ENCODE measurements at places on chromosomes 13 and 19.

- peak; percentile 73 for DNase-seq
Measured at GRCh38 chr19:2602391-2603181, 99.9 kb downstream of the GNG7 start.

- no peak for DNase-seq
Measured at GRCh38 chr19:1374250-1374577, 9.5 kb upstream of the NDUFS7 start.

- no peak for DNase-seq
Measured at GRCh38 chr19:35069696-35070095, 28.2 kb downstream of the HPN start.

- peak; percentile 37 for DNase-seq
Measured at GRCh38 chr13:46101484-46102254, 3.2 kb downstream of the CPB2 start.

DNA sequence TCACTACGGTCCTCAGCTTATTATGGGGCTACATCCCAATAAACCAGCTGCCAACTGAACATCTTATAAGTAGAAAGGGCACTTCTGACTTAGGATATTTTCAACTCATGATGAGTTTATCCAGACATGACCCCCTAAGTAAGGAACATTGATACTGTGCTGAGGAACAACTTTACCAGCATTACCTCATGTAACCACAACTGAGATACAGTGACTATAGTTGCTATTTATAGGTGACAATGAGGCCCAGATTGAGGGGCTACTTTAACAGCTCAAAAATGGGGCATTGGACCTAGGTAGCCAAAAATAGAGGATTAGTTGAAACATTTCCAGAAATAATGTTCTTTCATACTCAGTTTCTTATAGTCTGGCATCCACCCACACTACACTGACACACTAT, 26.8 kb downstream of the SKA3 start:
- DNase-seq, result no peak

DNA sequence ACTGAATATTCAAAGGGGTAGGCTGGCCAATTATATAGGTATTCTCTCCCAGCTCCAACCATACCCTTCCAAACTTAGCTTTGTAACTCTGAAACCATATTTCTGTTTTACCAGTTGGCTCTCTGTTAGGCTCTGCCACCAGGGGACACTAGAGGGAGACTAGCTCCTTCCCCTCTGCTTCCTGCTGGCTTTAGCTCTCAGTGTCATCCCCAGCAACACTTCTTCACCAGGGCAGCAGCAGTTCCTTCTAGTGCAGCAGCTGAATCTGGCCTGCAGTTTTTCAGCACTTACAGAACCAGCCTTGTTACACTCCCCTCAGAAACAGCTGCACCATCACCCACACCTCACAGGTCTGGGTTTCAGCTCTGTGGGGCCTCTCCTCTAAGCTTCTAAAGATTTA, 51.0 kb upstream of the DOCK9 start:
- DNase-seq, result no peak

- no peak for DNase-seq
Measured at GRCh38 chr19:19269952-19270694, 3.0 kb downstream of the TM6SF2 start.

GRCh38 chr19:54451997-54452396, 3.0 kb downstream of the LENG8 start:
- DNase-seq, result no peak

DNA sequence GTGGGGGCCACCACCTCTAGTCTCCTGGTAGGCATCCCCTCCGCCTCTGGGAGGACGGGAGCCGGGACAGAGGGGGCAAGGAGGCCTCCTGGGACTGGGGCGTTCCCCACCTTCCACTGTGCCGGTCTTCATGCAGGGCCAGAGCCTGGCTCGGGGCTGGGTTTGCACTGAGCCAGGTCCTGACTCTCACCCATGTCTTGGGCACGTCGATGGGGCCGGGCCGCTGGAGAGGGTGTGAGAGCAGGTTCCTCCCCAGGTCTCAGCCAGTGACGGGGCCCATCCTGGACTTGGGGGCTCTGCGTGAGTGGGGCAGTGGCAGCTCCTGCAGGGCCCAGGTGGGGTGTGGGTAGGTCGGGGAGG, 26.6 kb downstream of the ATP11A start:
- no peak for DNase-seq

DNA sequence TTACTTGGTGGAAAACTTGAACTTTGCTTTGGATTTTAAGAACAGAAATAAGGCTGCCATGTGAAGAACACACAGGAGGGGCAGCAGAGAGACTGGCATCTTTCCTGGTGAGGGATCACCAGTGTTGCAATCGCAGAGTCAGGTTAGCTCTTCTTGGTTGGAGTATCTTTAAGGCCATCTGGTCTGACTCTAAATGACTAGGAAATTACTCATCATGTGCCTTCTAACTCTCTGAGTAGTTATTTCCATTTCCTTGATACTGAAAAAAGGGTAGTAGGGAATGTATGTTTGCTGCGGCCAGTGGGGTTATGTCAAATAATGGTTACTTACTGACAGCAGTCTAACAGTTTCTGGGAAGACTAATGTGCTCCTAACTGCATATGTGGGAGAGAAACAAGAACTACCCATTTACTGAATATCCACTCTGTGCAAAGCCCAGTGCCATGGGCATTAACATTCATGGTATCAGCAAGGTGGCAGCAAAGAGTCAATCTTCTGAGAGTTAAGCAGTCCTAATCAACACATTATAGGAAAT, 122.1 kb downstream of the COG6 start:
- DNase-seq, result peak; percentile 89

GRCh38 chr13:42968906-42969305, 23.1 kb downstream of the EPSTI1 start:
- no peak for DNase-seq

- no peak for DNase-seq
Measured at GRCh38 chr13:45280011-45280410, 61.0 kb downstream of the TPT1 start.

GRCh38 chr13:48551329-48551728, 18.4 kb upstream of the RCBTB2 start:
- DNase-seq, result no peak

GRCh38 chr13:110699148-110700145, 6.5 kb downstream of the CARS2 start:
- DNase-seq, result no peak

DNA sequence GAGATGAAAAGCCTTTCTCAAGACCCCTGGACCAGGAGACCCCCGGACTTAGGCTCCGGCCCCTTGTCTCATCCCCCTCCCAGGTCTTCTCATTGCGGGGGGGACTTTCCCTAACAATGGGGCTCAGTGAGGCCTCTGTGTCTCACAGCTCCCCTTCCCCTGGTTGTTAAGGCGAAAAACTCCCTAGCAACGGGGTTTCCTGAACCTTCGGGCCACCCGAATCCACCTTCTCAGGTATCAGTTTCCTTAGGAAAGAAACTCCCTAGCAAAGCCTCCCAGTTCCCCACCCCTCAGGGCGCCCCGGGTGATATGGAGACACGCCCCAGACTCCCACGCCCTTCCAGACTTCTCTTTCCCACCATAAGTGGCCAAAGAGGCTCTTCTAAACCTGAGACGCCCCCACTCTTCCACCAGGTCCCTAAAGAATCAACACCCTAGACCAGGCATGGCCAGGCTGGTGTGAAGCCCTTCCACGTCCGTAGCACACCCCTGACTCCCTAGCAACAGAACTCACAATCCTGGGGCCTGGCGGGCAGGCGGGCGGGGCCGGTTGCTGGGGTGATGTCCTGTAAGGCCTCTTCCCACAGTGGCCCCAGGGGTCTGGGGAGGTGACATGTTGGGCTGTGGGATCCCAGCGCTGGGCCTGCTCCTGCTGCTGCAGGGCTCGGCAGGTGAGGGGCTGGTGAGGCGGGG, at the start of gene TMEM190:
TSS of gene TMEM190 (plus strand) at position 586 of the 693 bp plus-strand sequence. CDS start at position 614, 28 bp downstream.
- no peak for DNase-seq

- no peak for DNase-seq
Measured at GRCh38 chr13:43003729-43004128, 11.7 kb upstream of the EPSTI1 start.

- no peak for DNase-seq
Measured at GRCh38 chr19:45972081-45972946, 1.4 kb downstream of the NOVA2 start.

DNA sequence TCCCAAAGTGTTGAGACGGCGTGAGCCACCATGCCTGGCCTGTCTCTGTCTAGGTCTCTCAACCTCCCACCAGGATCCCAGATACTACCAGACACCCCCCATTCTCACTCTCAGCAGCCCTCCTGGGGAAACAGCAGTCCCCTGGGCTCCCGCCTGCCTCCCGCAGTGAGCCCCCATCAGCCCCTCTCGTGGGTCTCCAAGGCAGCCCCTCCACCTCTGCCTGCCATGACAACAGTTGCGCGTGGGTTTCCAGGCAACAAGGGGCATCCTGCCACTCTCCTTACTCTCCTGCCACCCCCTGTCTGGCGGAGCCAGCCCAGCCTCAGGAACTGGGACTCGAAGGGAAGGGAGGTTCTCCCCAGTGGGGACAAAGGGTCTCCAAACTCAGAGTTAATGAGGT, 5.2 kb downstream of the LRRC4B start:
- DNase-seq, result no peak

GRCh38 chr13:44396701-44397580, 23.3 kb downstream of the SERP2 start:
- no peak for DNase-seq

DNA sequence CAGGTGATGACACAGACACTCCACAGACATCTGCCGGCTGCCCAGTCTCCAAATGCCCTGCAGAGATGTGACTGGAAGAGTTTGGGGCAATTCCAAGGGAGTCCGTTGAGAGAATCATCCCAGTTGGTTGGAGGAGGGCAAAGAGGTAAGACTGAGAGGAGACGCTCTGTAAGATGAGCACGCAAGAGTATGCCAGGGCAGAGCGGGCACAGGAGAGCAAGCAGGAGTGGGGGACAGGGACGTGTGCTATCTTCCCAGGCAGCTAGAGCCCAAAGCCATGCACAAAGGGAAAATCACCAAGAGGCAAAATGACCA, 156.3 kb upstream of the TSHZ3 start:
- no peak for DNase-seq

- DNase-seq, result peak; percentile 61
Measured at GRCh38 chr19:58279042-58279924, 528 bp downstream of the ZNF8 start.

GRCh38 chr13:70841240-70842061, 733.2 kb upstream of the KLHL1 start:
- no peak for DNase-seq

DNA sequence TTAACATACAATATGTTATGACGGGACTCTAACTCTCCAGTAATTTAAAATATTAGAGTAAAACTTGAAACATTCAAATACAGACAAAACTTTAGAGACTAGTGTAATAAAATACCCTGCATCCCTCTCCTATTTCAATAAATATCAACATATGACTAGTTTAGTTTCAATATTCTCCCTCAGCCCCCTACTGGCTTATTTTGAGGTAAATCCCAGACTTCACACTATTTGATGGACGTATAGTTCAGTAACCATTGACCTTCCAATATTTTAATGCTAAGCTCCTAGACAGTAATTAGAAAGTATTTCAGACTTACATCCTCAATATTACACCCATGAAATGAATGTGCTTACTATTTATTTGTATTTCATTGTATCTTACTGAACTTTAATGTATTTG, 180.7 kb upstream of the STARD13 start:
- DNase-seq, result no peak

All from kidney tubule cell (primary cell).